Hematopoietic multipotent progenitor cell treated with erythropoietin and hydrocortisone succinate and interleukin-3 and kit ligand, for 15 days (in vitro differentiated cells): ENCODE measurements at places on chromosomes 12 and 14.

- DNase-seq = peak; percentile 29
These were observed 1.2 kb upstream of the GAPDH start for GRCh38 chr12:6532927-6533652.

GRCh38 chr14:79294499-79294898, 916.8 kb downstream of the DIO2 start:
- DNase-seq = no peak

- no peak for DNase-seq
These were observed 32.5 kb upstream of the DUSP6 start for GRCh38 chr12:89384807-89385206.

DNA sequence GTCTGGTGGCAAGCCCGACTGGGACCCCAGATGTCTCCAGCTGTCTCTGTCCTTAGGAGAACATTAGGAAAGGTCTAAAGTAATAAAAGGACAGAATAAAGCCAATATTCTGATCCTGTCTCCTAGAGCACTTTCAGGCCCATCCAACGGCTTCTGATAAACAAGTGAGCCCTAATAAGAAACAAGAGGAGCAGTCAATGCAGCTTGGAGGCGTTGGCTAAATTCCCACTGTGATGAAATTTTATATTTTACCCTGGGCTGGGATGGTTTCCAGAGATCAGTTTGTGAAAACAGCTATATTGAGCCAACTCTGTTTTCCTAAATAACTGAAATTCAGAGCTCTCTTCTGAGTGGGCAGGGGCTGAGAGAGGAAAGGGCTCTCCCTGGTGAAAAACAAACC, 55.5 kb upstream of the SRRM4 start:
- DNase-seq = no peak

- DNase-seq = no peak
These were observed 98.1 kb downstream of the WIF1 start for GRCh38 chr12:65022960-65023359.

- no peak for DNase-seq
These were observed 97.9 kb downstream of the RFLNA start for GRCh38 chr12:124392667-124393413.

GRCh38 chr12:48446161-48446776, 26.1 kb upstream of the ANP32D start:
- DNase-seq = no peak

- no peak for DNase-seq
These were observed 9.4 kb upstream of the CIPC start for GRCh38 chr14:77088645-77089044.

GRCh38 chr12:116390401-116391335, 113.2 kb upstream of the MED13L start:
- no peak for DNase-seq

GRCh38 chr12:102883204-102883799, 33.7 kb downstream of the PAH start:
- DNase-seq = no peak

- no peak for DNase-seq
These were observed 269.7 kb downstream of the KSR2 start for GRCh38 chr12:117699118-117699517.

DNA sequence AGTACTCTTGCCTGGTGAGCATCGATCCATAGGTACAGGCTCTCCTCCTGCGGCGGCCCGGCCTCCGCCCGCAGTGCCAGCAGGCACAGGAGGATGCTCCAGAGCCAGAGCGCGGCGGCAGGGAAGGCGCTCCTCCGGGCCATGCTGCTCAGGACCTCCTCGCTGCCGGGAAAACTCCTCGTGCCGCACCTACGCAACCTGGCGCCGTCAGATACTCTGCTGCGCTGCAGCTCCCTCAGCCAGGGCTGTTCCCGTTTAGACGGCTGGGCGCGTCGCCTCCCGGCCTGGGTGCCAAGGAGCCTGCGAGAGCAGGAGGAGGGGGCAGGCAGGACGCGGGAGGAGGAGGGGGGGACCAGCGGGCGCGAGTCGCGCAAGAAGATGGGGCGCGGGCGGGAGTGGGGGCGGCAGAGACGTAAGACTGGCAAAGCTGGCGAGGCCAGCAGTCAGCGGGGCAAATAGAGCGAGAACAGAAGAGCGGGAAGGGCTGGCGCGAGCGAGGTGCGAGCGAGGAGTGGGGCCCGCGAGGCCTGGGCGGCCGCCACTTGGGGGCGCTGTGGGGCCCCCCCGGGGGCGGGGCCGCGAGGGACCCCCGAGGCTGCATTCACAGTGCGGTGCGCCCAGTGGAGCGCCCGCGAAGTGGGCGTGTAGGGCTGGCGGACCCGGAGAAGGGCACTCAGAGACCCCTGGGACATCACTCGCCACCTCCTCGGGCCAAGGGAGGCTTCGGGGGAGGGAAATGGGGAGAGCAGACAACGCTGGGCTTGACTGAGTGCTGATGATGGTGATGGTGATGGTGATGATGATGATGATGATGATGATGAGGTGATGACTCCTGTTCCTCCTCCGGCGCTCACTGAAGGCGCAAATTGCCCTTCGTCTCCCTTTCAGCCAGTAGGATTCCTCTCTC, at the start of gene WIF1:
Gene WIF1 (minus strand): TSS at position 257 of the 907 bp plus-strand sequence. CDS start 114 bp downstream, at position 143.
- DNase-seq = no peak

DNA sequence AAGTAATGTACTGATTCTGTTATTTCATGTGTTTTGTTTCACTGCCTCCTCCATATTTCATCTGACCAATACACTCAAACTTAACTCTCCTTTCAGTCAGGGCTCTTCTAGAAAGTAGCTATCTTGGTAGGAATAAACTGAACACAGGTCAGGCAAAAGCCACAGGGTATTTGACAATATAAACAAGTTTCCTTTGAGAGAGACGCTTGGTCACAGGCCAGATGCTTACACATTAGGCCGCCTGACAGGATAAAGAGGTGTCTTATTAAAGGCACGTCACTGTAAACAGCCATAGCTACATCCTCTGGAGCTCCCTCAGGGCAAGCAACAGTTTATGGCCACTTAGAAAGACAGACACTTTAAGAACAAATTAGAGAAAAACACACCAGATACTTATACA, 607.5 kb downstream of the SLC6A15 start:
- no peak for DNase-seq

DNA sequence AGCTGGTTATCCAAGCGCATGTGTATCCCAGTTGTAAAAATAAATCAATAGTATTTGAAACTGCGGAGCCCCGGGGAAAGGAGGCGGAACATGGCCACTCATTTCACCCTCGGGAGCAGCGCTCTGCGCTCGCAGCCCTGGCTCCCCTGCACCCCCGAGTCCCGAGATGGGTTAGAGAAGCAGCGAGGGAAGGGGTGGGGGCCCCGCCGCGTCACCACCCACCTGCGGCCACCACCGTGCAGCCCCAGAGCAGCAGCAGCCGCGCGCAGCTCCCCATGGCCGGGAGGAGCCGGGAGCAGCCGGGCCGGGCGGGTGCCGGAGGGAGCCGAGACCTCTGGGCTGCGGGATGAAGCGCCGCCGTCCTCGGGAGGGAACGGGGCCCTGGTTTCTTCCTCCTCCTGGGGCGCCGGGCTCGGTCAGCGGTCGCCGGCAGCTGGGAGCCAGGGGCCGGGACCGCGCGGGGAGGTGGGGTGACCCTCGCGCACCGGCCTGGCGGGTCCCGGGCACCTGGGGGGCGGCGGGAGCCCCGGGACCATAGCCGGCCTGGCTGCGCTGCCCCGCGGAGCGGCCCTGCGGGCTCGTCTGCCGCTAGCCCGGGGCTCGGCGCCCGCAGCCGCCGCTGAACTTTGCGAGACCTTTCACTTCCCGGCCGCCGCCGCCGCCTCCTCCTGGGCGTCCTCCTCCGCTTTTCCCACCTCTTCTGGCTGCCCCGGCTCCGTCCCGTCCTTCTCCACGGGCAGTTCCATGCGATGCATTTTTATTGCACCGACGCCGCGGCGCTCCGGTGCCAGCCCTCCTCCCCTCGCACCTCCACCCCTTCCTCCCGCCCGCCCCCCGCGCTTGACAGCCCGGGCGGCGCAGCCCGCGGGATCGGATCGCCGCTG, at the start of gene NTN4:
Gene NTN4 (minus strand): TSS at position 732 of the 884 bp plus-strand sequence. CDS start 455 bp downstream, at position 277.
- no peak for DNase-seq

GRCh38 chr12:49827401-49828099, 663 bp downstream of the NCKAP5L start:
- no peak for DNase-seq

GRCh38 chr12:879641-880040, 69.9 kb downstream of the RAD52 start:
- no peak for DNase-seq

DNA sequence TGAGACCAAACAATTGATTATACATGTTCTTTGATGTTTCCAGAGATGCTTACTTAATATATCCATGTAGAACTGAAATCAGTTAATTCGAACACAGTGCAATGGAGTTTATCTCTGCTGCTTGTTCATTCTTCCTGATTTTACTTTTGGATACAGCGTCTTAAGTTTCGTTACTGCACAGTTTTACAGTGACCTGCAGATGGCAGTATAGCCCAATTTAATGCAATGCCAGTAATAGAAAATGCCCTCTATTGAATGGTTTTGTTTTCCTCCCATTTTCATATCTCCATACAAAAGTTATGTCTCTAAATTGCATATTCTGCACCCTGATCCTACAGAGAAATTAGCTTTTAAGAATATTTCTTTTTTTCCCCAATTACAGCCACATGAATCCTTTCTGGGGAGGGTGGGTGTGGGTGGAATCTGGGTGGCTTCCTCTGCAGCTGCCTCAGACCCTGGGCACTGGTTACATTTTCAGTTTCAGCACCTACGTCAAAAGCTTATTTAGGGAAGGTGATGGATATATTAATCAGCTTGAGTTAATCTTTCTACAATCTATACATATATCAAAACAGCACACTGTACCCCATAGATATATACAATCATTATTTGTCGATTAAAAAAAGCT, 101.1 kb upstream of the DCD start:
- DNase-seq = peak; percentile 64

GRCh38 chr14:67852926-67853604, 33.5 kb downstream of the RAD51B start:
- no peak for DNase-seq

- DNase-seq = no peak
These were observed 46.3 kb upstream of the LRTM2 start for GRCh38 chr12:1773937-1774655.

- no peak for DNase-seq
These were observed 583 bp downstream of the DNAH10 start for GRCh38 chr12:123762715-123763052.

DNA sequence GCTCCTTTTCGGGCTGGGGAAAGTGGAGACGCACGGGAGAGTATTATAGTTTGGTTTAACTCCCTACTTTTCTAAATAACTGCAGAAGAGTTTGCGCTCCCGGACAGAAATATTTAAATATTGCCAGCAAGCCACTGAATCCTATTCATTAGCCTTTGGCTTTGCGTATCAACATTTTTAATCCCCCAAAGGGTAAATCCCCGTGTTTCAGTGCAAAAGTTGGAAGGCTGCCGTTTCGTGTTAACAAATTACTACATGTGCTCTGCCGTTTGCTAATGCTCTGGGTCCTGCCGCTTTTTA, 372 bp upstream of the DPF3 start:
- no peak for DNase-seq

- DNase-seq = no peak
These were observed 58.5 kb downstream of the NUAK1 start for GRCh38 chr12:106080041-106080790.

DNA sequence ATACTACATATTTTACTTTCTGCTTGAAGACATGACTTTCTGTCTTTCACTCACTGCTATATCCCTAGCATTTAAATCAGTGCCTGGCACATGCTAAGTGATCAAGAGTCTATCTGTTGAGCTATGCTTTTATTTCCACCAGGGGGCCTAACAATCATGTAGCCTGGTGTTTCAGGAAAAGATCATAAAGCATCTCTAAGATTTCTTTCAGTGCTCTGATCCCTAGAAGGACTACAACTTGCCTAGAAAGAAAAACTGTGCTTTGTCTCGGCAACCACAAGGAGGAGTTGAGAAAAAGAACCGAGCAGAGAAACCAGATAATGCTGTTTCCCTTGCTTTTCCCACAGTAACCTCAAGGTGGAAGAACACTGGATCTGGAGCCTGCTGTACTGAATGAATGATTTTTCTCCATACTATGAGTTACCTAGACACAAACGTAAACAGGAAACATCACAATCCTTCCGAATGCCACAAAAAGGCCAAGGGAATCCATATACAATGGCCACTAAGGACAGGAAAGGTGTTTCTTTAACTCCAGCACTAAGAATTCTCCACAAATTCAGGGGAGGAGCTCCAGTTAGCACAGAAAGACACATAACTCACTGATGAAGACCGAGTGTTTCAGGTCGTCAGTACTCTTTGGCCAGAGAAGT, 1.2 kb downstream of the CRY1 start:
- peak; percentile 61 for DNase-seq

DNA sequence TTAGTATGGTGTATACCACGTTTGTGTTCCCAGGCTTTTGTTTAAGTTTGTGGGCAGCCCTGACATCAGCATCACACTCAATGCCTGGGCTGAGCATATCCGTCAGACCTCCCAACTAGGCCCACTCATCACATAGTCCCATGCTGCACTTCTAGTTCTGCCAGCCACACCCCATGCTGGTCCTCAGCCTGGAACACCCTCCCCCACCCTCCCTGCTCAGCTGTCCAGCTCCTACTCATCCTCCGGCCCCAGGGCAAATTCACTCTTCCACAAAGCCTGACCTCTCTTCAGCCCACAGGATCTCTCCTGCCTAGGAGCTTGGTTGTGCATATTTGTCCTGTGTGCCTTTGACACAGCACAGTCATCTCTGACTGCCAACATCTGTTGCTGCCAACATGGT, 3.9 kb upstream of the ENDOU start:
- no peak for DNase-seq

DNA sequence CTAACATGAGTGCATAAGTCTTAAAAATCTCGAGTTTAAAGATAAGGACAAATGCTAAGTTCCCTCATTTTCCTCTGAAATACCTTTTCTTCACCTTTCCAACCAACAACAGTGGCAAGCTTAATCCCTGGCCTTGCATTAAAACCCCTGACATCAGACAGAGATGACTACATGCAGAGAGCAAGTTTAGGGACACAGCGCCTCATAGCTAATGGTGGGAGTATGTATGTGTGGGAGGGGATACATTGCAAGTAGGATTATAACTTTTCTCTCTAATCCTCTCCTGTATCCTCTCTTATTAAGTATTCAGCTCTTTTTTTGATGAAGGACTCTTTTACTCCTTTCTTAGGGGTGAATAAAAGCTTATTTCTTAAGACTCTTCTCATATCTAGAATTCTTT, 547.1 kb downstream of the CCER1 start:
- DNase-seq = no peak

DNA sequence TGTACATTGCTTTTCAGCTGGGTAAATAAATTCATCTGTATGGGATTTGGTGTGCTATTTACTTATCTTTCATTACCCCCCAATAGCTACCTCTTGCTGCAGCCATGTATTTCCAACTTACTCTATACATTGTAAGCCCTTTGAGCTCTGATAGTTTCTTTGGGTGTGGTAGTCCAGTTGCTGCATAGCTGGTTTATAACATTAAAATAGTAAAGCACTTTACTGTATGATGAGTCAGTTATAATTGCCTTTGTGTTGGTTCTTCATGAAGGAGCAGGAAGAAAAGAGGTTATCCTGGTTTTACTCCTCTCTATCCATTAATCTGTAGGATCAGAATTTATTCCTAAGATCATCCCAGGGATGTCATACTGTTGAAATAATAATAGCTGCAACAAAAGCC, 15.7 kb downstream of the TBC1D30 start:
- no peak for DNase-seq

- DNase-seq = no peak
These were observed 33.8 kb downstream of the MMAB start for GRCh38 chr12:109539508-109539907.
